ENCODE measurements at places on chromosomes 13 and 19.

DNA sequence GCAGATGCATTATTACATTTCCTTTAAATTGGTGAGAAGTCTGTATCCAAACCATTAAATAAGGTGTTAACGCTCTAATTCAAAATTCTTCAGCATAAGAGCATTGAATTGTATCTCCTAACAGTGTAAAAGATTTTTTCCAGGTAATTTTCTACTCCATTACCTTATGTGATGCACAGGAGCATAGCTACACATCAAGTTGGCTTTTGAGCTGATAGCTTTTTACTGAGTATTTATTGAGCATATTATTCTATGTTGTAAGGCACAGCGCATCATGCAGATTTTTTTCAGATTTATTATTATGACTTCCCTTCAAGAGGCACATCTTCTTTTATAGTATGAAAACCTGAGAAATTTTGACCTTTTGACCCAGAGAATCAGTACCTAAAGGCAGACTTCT is 270.7 kb upstream of the MIR17HG start:
- DNase-seq, result no peak

DNA sequence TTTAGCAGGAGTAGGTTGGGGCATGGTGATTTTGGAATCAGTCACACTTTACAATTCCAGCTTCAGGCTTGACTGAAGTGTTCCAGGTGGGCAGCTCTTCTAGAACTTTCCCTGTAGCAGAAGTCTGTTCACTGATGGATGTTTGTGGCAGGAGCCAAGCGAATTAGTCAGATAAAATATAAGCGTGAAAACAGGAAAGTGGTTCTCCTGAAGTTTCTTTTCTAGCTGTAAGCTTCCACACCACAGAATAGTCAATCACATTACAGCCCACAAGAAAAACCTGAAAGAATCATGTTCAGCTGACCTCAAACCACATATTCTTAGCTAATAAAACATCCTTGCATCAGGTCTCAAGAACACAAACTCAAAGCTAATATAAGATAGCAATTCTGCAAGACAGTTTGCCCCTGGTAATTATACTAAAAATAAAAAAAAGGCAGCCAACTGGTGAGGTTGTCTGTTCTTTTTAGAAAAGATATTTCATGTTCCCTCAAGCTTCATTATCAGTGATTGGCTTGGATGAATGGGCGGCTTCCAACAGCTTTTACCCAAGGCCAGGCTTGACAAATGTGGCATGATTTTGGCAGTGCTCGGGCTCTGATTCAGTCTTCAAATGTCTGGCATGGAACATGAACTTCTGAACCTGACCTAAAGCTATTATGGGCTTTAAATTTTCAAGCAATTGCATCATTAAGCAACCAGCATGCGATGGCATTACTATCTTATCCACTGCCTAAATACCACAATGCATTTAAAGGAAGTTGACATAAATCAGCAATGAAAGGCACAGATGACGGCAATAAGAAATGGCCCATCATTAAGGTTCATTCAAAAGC is 136.8 kb downstream of the DCLK1 start:
- no peak for DNase-seq

GRCh38 chr19:14979476-14980255 is at the start of gene SLC1A6:
TSS of gene SLC1A6 (minus strand) at chr19:14979864. CDS start at chr19:14972910, 6,954 bp downstream.
- no peak for DNase-seq

GRCh38 chr19:3366753-3367627 is 607 bp downstream of the NFIC start:
- peak; percentile 71 for DNase-seq

- no peak for DNase-seq
Measured at GRCh38 chr19:1410789-1411188, 3.4 kb downstream of the DAZAP1 start.

DNA sequence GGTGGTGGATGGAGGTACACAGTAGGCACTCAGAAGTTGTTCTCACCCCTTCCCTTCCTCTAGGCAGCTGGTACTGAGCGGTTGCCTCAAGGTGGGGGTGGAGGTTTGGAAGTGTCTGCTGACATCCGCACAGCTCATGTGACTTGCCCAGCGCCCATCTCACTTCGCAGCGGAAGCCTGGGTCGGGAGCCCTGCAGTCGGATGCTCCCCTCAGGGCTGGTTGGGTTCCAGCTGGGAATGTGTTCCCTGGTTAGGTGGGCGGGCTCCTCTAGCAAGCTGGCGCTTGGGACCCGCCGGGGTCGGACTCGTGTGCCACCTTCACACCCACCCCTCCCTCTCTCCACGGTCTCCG is 10.2 kb downstream of the PPP1R37 start:
- DNase-seq, result peak; percentile 51

DNA sequence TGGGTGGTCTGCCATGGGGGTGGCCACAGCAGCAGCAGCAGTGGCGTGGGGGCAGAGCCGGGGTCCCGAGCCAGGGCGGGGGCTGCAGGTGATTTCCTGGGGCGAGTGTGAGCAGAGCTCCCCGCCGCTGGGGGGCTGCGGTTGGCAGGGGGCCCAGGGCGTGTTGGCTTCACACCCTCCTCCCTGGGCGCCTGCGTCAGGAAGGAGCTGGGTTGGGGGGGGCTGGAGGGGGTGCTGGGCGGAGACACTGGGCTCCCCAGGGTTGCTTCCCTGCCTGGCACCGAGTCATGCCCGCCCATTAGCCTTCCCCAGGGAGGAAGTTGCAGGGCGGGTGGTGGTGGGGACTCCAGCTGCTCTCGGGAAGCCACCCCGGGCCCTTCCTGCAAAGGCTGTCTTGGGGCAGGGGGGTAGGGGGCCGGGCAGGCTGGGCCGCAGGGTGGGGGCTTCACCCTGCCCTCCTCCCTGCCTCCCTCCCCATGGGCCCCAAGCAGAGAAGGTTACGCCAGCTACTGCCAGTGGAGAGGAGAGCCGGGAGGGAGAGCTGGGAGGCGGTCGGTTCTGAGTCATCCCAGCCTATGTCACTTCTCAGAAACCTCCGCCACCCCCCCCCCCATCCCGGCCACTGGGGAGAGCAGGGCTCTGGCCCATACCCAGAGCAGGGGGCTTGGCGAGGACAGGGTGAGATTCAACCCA is 4.6 kb downstream of the MIDN start:
- DNase-seq, result peak; percentile 75

GRCh38 chr19:28039677-28040381 is 1173.1 kb downstream of the UQCRFS1 start:
- DNase-seq, result no peak

DNA sequence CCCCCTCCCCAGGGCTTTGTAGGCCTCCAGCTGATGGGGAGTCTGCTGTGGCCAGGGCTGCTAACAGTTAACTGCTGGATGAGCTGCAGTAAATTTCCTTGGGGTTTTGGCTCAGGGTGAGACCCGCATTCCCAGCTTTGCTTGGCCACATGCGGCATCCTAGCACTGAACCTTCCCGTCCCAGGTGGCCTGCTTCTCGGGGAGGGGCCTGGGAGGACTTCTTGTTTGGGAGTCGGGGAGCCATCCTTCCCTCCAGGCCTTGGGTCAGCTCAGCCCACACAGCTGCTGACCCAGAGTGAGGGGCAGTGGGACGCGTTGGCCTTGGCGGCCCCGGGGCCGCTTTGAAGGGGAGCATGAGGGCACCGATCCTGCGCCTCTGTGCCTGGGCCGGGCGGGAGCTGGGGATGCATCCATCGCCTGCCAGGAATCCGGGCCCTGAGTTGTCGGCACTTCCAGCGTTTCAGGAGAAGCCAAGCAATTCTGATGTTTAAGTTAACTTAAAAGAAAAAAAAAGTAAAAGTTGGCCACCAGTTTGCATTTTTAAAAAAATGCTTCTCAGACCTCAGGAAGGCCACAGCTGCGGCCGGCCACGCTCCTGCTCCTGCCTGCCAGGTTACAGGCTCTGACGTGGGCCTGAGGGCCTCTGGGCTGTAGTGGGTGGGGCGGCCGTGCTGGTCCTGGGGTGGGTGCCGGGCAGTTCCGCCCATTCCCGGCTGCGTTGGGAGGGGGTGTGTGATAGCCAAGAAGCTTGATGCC is 27.7 kb downstream of the CRTC1 start:
- no peak for DNase-seq

- DNase-seq, result no peak
Measured at GRCh38 chr13:75494491-75494890, 12.5 kb upstream of the TBC1D4 start.

DNA sequence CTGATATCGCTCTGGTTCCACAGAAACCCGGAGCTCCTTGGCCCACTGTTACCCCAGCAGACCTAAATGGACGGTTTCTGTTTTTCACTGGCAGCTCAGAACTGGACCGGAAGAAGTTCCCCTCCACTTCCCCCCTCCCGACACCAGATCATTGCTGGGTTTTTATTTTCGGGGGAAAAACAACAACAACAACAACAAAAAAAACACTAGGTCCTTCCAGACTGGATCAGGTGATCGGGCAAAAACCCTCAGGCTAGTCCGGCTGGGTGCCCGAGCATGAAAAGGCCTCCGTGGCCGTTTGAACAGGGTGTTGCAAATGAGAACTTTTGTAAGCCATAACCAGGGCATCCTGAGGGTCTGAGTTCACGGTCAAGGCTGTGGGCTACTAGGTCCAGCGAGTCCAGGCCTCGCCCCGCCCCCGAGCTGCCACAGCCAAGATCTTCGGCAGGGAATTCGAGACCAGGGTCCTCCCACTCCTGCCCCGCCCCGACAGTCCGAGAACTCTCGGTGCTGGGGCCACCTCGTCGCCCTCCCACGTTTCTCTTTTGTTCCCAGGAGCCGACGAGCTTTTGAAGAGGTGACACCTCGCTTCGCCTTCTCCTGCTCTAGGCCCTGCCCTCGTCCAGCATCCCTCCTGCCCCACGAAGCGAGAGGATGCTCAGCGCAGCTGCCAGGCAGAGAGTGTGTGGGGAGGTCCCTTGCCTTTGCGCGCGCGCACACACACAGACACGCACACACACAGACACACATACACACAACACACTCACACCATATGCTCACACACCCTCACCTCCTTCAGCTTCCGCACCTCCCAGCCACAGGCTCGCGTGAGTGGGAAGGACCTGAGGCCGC is 8.8 kb downstream of the ZIC2 start:
- DNase-seq, result no peak

DNA sequence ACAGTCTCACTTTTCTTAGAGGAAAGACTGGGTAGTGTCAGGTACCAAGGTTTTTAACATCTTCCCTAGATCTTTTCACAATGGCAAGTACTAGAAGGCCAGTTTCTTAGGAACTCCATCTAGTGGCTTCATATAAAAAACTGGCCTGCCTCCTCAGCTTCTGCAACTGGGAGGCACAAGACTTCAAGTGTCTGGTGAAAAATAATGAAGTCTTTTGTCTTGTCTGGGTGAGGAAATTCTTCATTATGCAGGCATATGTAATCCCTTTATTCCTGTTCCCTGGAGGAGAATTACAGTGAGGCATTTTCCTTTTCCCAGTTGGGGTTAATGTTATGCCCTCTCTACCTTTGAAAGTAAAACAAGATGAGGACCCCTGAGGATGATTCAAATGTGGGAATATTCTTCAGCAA is 300.5 kb downstream of the NALCN start:
- DNase-seq, result no peak

- DNase-seq, result no peak
Measured at GRCh38 chr19:36838784-36839324, 667 bp upstream of the ZNF790 start.

GRCh38 chr19:6381030-6381750 is 5.5 kb upstream of the PSPN start:
- no peak for DNase-seq

GRCh38 chr19:35141837-35142605 is 1.0 kb upstream of the FXYD7 start:
- DNase-seq, result no peak

- peak; percentile 77 for DNase-seq
Measured at GRCh38 chr19:17616961-17617806, 61.7 kb downstream of the COLGALT1 start.

DNA sequence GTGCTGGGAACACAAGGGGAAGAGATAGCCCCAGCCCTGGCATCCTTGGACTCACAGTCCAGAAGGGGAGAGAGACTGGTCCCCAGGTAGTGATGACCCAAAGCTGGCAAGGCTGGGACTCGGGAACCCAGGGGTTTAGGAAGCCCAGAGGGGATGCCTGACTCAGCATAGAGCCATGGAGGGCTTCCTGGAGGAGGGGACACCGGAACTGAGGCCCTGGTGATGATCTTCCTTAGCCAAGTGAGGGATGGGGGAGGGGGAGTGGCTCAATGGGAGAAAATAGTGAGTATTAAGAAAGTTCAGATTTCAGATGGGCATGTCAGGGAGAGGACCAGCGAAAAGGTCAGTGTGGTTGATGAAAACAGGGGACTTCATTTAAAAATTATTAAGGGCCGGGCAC is 26.8 kb downstream of the EXOC3L2 start:
- DNase-seq, result no peak

DNA sequence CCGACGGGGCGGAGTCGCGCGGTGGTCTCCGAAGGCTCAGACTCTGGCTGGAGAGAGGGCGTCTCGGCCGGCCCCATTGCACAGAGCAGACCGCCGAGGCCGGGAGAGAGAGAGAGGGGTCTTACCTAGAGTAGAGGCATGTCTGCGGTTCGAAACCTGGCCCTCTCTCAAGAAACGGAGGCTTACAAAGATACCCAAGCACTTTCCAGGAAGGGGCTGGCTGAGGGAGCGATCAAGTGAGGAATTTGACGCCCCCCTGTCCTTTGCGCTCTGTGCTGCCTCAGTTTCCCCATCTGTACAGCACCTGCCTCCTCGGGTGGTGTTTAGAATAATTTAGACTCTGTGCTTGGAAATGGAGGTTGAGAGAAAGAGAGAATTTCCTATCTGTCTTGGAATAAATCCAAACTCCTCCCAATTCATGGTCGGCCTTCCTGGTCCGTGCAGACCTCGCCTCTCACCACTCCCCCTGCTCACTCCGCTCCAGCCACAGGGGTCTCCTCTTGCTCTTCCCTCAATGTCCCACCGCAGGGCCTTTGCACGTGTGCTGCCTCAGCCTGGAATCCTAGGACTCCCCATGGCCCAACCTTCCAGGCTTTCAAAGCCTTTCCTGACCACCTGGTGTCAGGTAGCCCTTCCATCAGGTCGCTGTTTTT is 658 bp upstream of the ISOC2 start:
- no peak for DNase-seq

GRCh38 chr19:1417145-1417544 is 9.8 kb downstream of the DAZAP1 start:
- DNase-seq, result no peak

DNA sequence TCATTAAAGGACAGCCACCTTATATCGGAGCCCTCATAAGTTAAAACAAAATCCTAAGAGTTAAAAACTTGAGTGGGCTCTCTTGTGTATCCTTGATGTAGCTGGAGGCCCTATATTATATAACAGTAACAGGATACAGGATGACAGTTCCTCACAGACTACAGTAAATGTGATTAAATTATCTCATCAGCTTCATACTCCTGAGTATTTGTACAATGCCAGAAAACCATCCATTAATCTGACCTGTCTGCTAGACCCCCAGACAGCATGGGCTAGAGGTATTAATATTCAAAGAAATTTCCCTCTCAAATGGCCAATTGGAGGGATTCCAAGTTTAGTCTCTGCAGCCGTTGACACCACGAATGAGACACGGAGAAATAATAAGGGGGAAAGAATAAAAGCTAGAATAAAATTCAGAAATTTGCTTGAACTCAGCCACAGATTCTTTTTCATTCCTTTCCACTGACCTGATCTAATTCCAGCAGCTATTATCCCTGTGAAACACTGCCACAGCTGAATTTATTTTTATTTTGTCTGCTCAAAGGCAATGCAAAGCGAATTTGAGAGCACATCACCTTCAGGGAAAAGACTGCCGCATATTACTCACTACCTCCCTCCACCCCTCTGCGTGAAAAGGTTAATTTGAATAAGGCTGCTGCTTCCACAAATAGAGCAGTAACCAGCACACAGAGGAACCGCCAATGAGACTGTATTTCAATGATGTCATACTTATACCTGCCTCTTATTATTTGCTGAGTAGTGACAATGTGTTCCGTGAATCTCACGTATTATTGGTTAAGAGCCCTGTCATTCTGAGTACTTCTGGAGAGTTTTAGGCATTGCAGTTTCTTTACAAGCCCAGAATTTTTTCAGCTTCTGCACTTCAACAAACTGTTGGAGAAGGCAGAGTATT is 155.9 kb upstream of the KLF12 start:
- peak; percentile 34 for DNase-seq

- no peak for DNase-seq
Measured at GRCh38 chr19:1141944-1142343, 32.1 kb downstream of the SBNO2 start.
